Chondrocyte (in vitro differentiated cells): ENCODE measurements at places on chromosomes 12 and 14. TPM values are rescaled to one million over a fixed set of nuclear protein-coding genes. Genes with fewer than 3 reads are reported as not detected.

GRCh38 chr12:117140397-117141096 is 41.3 kb upstream of the TESC start:
- DNase-seq: no peak

- DNase-seq: no peak
Observed at GRCh38 chr14:64459405-64460136, 5.7 kb upstream of the AKAP5 start.

DNA sequence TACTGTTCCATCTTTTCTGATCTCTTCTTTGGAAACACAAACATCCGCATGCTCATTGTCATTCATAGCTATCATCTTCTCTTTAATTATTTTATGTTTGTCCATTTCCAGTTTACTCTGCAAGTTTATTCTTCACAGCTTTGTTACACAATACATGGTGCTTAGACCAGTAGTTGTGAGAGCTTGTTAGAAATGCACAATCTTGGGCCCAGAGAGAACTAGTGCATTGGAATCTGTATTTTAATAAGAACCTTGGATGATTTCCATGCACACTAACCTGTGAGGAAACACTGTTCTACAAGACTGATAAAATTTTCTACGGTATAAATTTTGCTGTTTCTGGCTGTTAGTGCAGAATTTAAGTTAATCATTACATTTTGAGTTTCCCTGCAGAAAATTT is 59.3 kb upstream of the SLC2A13 start:
- no peak for DNase-seq

- no peak for DNase-seq
Observed at GRCh38 chr12:46300910-46301309, 32.1 kb upstream of the SLC38A1 start.

DNA sequence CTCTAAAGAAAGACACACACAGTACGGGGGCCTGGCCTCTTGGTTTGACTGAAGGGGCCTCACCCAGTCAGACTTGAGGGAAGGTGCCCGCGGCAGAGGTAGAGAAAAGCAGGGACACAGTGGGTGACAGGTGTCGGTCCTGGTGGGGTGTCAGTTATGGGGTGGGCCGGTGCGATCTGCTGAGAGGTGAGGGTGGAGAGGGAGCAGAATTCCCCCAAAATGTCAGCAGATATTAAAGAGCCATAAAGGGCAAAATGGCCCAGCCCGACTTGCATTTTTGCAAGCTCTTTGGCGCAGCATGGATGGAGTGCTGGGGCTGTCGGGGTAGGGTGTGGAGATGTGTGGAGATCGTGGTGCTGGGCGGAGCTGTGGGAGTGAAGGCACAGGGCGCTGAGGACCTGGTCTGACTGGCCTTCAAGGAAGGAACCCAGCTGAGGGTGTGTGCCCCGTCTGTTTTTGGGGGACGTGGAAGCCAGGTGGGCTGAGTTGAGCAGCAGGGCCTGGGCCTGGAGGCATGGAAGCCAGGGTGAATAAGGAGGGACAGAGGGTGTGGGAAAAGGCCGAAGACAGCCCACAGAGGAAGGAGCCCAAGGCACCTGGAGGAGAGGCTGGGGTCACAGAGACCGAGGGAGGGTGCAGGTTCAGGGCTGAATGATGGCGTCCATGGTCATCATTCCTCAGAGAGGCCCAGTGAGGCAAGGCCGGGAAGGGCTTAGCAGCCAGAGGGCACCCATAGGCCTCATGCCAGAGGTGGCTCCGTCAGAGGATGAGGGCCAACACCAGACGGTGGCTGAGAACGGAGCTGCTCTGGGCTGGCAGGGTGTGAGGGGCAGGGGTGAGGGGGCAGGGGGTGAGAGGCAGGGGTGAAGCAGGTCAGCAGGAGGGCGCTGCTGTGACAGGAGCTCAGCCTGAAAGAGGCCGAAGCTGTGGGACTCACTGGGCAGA is 48.2 kb upstream of the DYNC1H1 start:
- no peak for DNase-seq

DNA sequence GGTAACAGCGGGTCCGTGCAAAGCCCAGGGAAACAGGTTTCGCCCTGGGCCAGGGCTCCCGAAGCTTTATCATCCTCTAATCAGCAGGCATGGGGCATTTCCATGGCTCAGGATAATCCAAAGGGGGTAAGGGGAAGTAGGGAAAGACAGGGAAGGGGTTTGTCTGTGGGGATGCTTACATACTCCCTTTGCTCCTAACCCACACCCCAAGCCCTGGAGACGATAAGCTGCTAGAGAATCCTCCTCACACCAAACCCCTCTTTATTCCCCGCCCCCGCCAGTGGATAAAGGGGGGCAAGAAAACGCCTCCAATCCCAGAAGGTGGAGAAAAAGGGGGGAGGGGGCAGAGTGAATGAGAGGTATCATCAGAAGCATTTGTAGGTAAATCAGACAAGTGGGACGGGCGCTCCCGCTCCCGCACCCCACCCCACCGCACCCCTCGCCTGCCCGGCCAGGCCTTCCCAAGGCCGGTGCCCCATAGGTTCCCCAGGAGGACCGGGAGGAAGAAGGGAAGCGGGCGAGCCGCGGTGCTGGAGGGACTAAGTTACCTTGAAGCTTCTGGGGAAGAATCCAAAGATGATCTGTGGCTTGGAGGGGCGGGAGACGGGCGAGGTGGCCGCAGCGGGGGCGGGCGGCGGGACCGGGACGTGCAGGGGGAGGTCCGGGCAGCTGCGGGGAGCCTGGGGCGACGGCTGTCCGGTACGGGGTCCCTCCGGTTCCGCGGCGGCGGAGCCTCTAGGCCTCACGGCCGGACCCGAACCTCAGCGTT is 762 bp downstream of the PPP2R5E start:
- no peak for DNase-seq

DNA sequence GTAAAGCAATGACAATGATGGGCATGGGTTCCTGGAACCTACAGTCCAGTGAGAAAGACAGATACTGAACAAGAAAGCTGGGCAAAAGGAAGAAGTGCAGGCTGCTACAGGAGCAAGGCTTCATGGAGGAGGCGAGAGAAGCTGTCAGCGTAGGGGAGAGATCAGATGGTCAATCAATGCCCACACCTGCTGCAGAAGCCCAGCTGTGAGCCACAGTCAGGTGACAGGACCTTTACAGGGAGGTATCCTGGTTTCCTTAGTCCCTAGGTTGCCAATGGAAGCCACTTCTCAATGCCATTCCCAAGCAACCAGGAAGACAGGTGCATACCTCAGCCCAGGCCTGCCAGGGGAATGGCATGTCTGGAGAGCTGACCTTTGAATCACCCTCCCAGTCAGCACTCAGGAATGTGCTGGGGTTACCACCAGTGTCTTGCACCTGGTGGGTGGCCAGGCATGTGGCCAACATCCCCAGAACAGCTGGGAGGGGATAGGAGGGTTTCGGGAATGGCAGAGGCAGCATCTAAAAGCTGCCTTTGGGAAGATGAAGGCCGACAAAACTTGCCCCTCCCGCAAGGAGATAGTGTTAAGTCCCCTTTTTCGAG is 170.3 kb downstream of the TTC7B start:
- no peak for DNase-seq

GRCh38 chr14:79904497-79904896 is 306.8 kb downstream of the DIO2 start:
- DNase-seq: no peak

DNA sequence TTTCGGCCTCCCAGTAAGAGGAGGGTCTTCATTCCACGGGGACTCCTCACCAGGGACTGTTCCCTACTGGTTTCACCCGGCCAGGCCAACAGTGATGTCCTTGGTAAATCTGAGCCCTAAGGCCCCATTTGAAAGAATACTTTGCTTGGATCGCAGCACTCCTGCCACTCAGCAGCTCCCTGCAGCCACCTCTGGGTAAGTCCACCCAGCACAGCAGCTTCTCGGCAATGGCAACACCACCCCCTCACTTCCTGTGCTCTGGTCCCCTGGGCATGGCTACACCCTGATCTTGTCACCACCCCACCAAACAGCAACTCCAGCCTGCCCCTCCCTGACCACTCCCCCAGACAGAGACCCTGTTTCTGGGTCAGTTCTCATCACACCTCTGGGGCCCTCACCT is 100.3 kb downstream of the SETD3 start:
- no peak for DNase-seq

DNA sequence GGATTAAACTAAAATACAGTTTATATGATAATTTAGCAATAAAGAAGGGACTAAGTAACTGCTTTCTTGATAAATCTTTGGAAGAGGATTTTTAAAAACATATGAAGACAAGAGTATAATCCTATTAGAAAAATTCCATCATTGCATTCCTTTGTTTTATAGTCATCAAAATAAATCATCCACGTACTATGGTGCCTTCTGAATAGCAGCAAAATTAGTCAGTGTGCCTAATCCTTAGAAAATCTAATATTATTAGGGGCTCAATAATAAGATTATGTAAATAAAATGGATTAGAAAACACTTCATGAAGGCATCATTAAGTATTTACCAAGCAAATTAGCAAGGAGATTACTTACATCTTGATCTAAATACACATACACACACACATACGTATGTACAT is 102.1 kb downstream of the KCNH5 start:
- no peak for DNase-seq

- no peak for DNase-seq
Observed at GRCh38 chr14:72598306-72598705, 295.6 kb downstream of the DPF3 start.

DNA sequence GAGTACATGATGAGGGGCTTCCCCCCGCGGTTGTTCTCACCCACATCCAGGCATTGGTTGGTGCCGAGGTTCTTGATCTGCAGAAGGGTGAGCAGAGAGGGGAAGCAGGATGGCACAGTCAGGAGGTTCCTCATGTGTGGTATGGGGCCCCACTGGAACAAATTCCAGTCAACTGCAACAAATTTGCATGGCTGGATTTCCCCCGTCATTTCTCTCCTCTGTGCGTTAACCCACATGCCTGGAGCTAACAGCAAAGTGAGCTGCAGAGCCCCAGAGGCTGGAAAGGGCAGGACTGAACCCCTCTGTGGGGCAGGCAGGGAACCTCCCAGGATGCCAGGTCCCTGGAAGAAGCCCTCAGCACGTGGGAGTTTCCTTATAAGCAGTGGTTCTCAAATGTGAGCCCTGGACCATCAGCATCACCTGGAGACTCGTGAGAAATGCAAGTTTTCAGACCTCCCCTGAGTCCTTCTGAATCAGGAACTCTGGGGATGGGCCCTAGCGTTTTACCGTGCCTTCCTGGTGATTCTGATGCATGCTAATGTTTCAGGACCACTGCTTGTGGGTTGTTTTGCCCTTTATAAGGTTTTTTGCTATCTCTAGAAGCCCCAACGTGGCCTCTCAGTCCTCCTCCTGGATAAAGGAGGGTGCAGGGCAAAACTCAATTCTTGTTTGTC is 11.0 kb upstream of the CELA1 start:
- no peak for DNase-seq

GRCh38 chr12:82745807-82746206 is 59.1 kb downstream of the TMTC2 start:
- DNase-seq: no peak

DNA sequence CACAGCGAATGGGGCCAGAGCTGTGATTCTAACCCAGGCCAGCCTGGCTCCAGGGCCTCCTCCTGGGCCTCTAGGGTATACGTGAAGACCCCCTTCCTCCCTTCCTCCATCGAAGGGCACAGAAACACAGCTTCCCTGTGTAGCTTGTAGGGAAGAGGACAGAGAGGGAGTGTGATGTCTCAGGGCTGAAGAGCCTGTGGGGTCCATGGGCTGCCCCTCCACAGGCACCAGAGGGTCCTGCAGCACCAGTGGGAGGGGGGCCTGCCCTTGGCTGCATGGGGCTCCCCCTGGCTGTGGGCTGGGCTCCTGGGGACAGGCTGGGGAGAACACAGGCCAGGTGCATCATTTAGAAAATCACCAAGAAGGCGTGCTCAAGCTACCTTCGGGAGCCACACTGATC is 178.5 kb downstream of the CALM1 start:
- peak; percentile 63 for DNase-seq

- no peak for DNase-seq
Observed at GRCh38 chr12:84128117-84128991, 784.2 kb downstream of the SLC6A15 start.

DNA sequence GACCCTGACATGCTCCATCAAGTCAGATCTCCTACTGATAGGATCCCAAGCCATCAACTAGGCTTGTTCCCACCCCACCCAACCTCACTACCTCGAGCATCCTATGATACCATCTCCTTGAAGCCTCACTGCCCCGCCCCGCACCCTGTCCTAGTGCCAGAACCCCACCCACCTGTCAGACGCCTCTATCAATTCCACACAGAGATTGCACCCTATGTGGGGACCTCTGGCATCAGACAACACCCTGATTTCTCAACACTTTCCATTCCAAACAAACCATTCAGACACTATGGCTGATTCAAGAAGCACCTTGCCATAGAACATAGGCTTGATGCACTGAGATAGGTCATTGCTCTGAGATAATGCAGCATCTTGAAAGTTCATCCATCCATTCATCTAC is 3.1 kb upstream of the GLTP start:
- no peak for DNase-seq

DNA sequence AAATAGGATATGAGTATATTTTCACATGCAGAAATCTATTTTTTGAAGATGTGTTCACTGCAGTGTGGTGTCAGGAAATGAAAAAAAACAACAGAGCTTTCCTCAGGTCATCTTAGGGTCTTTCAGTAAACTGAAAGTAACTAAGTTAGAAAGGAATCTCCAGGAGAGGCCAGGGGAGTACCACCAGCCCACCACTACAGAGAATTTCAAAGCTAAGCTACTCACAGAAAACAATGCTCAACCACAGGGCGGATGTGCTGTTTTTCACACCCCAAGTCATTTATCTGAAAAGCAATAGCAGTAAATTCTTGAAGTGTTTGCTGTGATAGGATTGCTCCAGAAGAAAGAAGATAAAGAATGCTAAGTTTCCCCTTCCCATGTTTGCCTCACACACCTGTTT is 79.0 kb downstream of the IFNG start:
- DNase-seq: no peak

DNA sequence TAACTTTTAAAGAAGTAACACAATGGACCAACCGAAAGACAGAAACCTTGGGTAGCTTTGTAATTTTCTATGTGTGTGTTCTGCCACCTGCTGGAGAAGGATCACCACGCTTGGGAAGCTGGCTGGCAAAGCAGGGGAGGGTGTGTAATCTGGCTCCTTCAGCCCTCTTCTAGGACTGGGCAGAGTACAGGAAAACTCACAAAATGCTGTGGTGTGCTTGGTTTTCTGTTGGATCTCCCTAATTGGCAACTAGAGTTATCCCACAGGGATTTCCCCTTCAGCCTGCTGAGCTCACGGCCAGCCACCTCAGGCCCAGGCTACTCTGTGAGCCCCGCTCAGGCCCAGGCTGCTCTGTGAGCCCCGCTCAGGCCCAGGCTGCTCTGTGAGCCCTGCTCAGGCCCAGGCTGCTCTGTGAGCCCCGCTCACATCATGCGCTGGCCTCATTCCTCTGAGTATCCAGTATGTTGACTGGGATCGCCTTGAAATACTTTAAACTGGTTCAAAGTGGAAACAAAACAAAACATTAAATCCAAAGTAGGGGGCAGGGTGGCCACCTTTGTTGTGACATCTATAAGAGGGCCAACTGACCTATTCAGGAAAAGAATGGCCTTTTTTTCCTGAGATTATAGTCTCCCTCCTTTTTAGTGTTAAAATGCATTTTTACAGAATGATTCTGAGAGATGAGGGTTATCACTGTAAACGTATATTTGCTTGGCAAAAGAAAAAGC is 52.0 kb upstream of the RNU6-8 start:
- no peak for DNase-seq

GRCh38 chr14:32609388-32609787 is 280.3 kb downstream of the AKAP6 start:
- no peak for DNase-seq

GRCh38 chr12:32069071-32069470 is 37.6 kb upstream of the BICD1 start:
- DNase-seq: no peak

Gene LGR5
- 13.8 to 31.0 TPM (median 14.3 TPM) in 3 replicates for total RNA-seq

Gene PNMA1
- 72.0 to 85.2 TPM (median 72.1 TPM) in 3 replicates for total RNA-seq

Gene TNS2
- total RNA-seq: 104 to 107 TPM (median 105 TPM) in 3 replicates

Gene ZNF10
- total RNA-seq: 9.2 to 12.5 TPM (median 11.4 TPM) in 3 replicates

Gene PRICKLE1
- 30.3 to 62.8 TPM (median 32.0 TPM) in 3 replicates for total RNA-seq

Gene STON2
- total RNA-seq: not detected in 3 replicates

Gene HCAR3
- total RNA-seq: not detected in 3 replicates
